ENCODE measurements at places on chromosomes 1 and 21.

DNA sequence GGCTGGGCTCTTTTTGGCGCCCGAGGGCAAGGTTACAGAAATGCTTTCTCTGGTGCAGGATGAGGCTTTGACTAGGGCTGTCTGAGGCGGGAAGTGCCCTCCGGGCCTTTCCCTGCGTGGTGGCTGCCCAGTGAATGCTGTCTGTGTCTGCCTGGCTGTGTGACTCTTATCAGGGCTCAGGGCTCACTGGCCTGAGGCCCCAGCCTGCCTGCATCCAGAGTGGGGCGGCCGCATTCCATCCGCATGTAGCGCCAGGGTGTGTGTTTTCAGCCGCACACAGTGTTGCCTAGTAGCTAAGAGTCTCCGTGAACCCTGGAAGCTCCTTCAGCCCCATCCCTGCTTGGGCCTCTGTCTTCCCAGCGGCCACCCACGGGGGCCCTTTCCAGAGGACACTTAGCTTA is 59.1 kb downstream of the FAAP20 start:
- DNase-seq, result no peak

- no peak for DNase-seq
Observed at GRCh38 chr1:32007591-32007940, 6.1 kb upstream of the KHDRBS1 start.

DNA sequence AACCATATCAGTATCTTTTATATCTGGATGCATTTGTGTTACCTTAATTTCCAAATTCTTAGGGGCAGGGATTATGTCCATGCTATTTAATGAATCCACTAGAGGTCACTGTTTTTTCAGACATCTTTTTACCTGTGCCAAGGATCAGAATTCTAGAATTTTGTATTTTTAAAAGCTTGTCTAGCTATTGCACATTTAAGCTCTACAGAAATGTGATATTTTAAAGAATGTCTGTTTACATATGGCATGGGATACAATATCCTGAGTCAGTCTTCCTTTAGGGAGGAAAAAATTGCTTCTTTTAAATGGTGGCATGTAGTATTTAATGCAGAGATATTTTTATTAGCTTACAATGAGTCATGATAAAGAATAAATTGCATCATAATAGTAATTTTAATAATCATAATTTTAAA is 11.3 kb downstream of the RPAP2 start:
- DNase-seq, result no peak

GRCh38 chr1:119590393-119590792 is 57.7 kb downstream of the ZNF697 start:
- no peak for DNase-seq

- peak; percentile 68 for DNase-seq
Observed at GRCh38 chr1:205977402-205978014, 25.7 kb downstream of the RAB7B start.

- DNase-seq, result no peak
Observed at GRCh38 chr21:40623528-40623927, 223.4 kb downstream of the DSCAM start.

DNA sequence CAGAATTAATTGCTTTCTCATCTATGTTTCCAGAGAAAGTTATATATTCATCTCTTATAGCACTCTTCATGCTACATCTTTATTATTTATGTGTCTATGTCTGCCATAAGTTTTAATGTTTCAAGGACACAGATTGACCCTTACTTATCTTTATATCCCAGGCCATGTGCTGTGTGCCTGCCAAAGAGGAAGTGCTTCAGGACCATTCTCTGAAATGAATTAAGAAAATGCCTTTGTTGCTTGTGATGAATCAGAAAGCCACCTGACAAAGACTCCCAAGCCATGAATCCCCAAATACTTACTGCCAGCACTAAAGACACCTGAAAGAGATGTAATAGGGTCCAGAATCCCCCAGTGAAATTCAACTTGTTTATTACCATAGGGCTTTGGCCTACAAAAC is 342.1 kb upstream of the C1orf87 start:
- no peak for DNase-seq

Data from stimulated activated CD8-positive, alpha-beta memory T cell treated with anti-CD3 and anti-CD28 coated beads, Interleukin-15, amount 100 ng/mL, for 1 hour (primary cell).